ENCODE measurements at places on chromosomes 5 and 9.

DNA sequence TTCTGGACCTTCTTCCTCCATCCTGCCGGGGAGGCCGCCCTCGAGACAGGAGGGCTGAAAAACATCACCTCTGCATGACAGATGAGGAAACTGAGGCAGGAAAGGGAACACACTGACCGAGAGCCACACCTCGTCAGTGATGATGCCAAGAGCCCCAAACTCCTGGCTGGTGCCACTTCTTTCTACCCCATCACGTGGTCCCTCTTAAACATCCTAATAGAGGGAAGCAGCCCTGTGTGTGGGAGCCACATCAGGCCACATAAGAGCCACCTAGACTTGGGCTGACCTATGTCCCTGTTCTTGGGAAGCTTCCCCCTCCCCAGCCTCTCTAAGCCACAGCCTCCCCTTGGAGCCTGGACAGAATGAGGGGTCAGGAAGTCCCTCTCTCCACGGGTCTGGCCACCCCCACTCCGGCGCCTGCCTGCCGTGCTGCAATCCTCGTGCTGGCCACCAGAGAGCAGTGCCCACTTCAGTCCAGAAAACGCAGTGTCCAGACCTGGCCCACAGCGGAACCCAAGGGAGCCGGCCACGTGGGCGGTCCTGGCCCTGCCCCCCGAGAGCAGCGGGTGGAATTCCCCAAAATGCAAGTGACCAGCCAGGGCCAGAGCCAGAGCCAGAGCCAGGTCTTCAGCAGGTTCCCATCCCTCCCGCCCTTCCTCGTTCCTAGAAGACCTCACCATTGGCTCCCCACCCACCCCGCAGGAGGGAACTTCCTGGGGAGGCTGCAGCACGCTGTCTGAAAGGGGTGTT is 54.7 kb upstream of the SARDH start:
- peak; percentile 9 for DNase-seq

DNA sequence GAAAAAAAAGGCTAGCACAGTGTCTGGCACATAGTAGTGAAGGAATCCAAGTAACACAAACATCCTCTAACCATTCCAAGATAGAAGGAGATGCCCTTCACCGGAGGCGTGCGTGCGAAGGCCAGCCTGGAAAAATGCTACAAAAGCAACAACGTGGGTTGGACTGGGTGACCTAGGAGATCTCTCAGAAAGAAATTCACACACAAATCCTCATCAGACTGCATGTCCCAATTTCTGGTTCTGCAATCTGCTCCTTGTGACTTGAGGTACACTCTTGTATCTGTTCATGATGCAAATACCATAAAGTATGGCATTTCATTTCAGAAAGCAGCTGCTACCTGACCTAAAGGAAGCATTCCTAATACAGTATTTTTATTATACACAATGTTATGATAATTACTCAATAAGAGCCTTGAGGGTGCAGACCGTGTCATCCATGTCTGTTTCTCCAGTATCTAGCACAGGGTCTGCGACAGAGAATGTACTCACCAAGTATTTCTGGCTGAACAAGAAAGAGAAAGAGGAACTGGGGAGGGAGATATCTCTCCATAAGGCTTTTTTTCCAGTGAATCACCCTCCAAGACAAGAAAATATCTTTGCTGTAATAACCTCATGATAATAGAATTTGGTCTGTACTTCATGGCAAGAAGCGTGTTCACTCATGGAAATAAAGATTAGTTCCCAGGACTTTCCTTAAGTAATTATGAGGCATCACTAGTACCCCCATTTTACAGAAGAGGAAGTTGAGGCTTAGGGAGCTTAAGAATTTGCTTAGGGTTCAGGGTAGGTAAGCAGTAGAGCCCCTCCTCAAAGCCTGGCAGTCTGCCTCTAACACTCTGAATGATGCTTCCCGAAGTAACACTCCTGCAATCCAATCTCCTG is 138.3 kb downstream of the CDK5RAP2 start:
- DNase-seq, result no peak

DNA sequence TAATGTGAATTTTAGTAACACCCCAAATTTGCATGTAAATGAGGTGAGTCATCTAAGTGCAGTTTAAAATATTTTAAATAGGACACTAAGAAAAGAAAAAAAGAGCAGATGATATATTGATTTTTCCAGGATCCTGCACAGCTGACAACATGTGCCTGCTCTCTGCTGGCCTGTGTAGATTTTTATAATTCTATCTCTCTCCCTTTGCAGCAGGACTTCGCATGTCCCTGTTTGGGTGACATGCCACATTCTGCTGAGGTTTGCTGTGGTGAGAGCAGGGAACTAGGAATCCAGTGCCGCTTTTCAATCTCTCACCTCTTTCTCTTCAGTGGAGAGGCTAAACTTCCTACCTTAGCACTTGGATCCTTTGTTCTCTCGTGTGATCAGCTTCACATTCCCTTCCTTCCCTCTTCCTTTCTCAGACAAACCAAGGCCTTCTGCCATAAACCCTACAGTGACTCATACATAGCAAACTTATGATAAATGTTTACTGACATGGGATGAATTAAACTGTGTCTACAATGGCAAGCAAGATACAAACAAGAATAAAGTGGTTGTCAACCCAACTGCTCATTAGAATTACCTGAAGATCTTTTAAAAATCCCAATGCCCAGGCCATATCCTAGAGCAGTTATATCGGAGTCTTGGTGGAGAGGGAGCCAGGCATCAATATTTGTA is 198.8 kb upstream of the EFNA5 start:
- DNase-seq, result no peak

DNA sequence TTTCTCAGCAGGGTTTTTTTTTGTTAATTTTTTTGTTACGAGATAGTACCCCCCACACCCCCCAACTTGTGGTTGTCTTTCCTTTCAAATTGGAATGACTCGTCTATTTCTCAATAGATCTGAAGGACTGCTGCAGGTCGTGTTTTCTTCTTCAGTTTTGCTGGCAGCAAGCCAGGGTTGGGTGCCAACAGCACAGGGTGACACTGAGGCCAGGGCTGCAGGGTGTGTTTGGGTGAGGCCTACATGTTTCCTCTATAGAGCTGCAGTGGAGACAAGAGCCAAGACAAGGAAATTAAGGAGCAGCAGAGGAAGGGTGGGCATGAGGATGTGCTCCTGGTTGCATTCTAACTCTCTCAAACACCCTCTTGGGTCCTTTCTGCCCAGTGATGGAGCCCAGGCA is 52.2 kb downstream of the NXNL2 start:
- DNase-seq, result no peak

- DNase-seq, result peak; percentile 14
Measured at GRCh38 chr9:37408933-37409710, 13.4 kb upstream of the GRHPR start.

GRCh38 chr5:116970318-116970717 is 395.7 kb upstream of the SEMA6A start:
- no peak for DNase-seq

DNA sequence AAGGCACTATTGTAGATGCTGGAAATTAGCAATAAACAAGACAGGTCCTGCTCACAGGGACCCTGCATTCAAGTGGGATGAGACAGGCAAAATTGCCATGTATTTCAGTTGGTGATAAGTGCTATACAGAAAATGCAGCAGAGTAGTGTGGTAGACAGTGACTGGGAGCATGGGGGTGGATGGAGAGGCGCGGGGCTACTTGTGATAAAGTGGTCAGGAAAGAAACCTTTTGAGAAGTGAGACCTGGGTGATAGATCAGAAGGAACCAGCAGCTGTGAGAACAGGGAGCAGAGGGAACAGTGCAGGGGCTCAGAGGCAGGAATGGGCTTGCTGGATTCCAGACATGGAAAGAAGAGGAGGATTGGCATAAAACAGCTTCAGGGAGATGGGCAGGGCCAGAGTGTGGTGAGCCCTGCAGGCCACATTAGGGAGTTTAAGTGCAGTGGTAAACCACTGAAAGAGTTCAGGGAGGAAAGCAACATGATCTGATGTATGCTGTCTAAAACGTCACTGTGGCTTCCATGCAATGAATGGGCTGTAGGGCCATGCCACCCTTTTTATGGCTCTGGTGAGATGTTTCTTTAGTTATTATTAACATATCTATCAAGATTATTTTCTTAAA is 7.3 kb downstream of the CRHBP start:
- no peak for DNase-seq

GRCh38 chr9:86454701-86455615 is 100.7 kb upstream of the TUT7 start:
- no peak for DNase-seq

DNA sequence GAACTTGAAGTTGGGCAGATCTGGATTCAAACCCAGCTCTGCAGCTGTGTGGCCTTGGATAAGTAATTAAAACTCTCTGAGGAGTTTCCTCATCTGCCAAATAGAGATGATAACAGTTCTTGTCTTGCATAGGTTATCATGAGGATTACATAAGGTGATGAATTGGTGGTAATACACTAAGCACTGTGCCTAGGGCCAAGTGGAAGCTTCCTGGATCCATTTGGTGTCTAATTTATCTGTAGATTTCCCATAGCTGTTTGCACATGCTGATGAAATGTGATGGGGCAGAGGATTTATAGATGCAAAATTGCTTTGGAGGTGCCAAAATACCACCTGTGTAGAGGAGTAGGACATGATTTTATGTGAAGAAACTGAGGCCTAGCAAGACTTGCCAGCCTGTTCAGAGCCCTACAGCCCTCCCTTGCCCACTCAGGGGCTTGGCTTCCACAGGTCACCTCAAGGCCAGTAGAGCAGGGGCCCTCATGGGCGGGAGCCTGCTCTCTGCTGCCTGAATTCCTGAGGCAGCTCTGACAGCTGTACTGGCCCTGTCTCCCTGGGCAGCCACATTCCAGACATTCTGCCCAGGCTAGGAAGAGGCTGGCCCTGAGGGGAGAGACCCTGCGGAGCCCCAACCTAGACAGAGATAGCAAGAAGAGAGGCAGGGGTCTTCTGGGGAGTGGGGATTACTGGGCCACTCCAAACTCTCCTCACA is 5.9 kb upstream of the FAT2 start:
- DNase-seq, result no peak

- DNase-seq, result no peak
Measured at GRCh38 chr9:116342941-116343340, 189.3 kb downstream of the PAPPA start.

DNA sequence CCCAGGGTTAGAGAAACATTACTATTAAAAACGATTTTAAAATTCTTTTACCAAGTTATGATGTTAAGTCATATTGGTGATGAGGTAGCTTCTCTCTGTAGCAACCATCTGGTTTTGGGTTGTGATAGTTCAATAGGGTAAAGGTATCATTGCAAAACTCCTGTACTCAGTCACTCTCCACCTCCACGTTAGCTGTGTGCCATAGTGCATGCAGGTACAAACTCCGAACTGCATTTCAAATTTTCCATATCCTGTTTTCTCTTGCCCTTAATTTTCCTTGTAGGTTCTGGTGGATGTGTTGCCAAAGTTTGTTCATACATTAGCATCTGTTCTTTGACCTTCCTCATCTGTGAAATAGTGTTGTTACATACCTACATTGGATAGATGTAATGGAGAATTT is 53.1 kb upstream of the ARRDC3 start:
- no peak for DNase-seq

- no peak for DNase-seq
Measured at GRCh38 chr5:115490596-115490995, 54.0 kb downstream of the FEM1C start.

GRCh38 chr9:98009936-98010335 is 26.8 kb downstream of the ANP32B start:
- no peak for DNase-seq

GRCh38 chr9:12906646-12907045 is 131.8 kb downstream of the LURAP1L start:
- DNase-seq, result no peak

DNA sequence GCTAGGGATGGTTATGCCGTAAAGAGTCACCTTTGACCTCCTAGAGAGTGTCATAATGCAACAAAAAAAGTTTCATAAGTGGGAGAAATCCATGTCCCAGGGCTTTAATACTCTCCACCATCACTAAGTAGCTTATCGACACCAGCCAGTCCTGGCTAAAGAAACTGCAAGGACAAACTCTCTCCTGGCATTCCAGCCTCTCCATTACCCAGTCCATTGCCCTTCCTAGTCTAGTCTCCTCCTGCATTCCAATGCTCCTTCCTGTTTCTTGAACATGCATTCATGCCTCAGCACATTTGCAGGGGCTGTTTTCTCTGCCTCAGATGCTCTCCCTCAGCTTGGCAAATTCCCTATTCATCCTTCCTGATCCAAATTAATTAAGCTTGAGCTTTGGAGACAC is 364.1 kb downstream of the BRINP1 start:
- no peak for DNase-seq

GRCh38 chr9:126159430-126160060 is 167.1 kb upstream of the MVB12B start:
- DNase-seq, result no peak

GRCh38 chr5:6573651-6574101 is 59.2 kb downstream of the NSUN2 start:
- no peak for DNase-seq

DNA sequence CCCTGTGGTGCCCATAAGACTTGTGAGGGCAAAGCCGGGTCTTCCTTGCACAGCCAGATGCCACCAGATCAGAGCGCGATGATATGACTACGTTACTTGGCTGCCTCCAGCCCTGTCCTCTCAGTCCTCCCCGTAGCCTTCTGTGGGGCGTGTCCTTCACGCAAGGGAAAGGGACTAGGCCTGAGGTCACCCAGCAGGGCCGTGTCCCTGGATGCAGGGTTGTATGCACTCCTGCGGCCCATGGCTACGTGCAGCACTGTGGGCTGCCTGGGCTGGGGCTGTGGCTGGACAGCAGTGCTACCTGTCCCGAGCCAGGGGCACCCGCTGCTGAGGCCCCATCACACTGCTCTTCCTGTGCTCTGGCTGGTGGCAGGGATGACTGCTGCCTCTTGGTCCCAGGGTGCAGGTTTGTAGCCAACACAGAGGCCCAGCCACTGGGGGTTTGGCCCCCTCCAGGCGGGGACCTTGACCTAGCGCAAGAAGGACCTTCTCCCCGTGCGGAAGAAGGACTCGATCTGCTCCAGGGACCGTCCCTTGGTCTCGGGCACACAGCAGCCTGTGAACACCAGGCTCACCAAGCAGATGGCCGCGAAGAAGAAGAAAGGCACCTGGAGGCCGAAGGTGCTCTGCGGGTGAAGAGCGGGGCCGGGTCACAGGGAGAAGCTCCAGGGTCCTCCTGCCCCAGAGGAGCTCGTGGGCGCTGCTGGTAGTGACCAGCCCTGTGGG is 7.2 kb downstream of the SLC2A6 start:
- DNase-seq, result no peak

DNA sequence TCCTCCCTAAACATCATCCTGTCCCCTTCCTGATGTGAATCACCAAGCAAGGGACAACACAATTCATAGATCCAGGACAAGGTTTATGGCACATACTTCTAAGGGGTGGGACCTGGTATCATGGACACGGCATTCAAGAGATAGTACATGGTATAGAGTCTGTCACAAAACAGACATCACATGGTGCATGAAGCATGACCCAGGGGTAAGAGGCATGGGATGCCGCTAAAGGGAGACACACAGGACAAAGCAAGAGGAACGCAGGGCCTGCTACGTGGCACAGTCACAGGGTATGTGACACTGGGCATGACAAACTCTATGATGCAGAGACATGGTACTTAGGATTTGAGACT is 20.7 kb downstream of the GSN start:
- no peak for DNase-seq
